CD4-positive, alpha-beta T cell treated with Interleukin-4 for 1 hour (primary cell): ENCODE measurements at places on chromosomes 6 and 20.

GRCh38 chr20:41408156-41408794 is 41.7 kb upstream of the EMILIN3 start:
- peak; percentile 12 for DNase-seq

DNA sequence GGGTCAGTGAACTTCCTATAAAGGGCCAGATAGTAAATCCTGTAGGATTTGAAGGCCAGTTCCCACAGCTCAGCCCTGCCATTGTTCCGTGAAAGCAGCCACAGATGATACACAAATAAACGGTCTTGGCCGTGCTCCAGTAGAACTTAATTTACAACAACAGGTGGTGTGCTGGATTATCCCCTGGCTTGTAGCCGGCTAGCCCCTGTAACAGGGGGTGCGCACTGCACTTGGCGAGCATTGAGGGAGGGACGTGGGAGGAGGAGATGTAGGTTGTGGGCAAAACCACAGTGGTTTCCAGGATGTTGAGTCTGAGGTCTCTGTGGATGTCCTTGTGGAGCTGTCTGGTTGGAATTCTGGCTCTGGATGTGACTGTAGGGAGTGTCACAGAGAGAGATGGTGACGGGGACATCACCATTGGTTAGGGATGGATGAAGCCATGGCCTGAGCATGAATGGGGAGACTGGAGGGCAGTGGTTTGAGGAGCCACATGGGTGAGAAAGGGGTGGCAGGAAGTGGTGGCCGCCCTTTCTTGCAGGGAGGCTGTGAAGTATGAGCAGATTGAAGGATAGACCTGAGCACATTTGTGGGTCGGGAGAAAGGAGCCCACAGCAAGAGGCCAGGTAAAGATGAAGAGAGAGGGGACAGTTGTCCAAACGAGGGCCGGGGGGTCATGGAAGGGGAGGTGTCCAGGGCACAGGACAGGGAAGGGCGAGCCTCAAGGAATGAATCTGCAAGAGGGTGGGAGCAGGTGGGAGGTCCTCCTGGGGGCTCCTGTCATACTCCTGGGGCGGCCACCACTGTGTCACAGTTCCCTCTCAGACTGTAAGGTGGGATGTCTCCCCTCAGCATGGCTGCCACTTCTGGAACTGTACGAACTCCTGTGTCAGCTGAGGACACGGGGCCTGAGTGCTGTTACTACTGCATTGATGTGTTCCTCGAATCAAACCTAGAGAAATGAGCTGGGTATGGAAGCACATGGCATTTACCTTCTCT is 53.6 kb downstream of the CDH26 start:
- DNase-seq: no peak

DNA sequence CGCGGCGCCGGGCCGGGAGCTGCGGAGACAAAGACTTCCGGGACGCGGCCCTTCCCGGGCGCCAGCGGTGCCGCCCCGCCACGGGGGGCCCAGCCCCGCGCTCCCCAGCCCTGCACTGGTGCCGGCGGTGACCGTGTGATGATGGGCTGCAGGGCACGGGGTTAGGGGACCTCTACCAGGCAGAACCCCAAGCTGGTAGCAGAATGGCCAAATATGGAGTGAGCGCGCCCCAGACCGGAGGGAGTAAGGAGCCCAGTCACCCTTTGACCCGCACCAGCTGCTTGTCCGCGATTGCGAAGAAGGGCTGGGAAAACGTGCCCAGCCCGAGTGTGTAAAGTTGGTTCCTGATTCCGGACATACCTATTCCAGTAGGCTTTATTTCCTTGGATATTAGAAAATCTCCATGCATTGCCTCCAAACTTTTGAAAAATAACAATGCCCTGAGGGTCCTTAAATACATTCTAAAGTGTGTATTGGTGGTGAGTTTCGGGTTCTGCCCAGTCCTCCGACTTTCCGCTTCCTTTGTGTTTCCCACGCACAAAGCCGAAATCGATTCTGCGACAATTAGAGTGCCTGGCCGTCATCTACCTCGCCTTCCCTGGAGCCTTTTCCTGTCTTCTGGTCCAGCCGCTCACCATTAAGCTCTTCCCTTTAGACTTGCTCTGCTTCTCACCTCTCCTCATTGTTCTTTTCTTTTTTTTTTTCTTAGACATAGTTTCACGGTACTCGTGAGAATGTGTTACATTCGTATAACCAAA is 1.1 kb downstream of the ABRACL start:
- peak; percentile 33 for DNase-seq

DNA sequence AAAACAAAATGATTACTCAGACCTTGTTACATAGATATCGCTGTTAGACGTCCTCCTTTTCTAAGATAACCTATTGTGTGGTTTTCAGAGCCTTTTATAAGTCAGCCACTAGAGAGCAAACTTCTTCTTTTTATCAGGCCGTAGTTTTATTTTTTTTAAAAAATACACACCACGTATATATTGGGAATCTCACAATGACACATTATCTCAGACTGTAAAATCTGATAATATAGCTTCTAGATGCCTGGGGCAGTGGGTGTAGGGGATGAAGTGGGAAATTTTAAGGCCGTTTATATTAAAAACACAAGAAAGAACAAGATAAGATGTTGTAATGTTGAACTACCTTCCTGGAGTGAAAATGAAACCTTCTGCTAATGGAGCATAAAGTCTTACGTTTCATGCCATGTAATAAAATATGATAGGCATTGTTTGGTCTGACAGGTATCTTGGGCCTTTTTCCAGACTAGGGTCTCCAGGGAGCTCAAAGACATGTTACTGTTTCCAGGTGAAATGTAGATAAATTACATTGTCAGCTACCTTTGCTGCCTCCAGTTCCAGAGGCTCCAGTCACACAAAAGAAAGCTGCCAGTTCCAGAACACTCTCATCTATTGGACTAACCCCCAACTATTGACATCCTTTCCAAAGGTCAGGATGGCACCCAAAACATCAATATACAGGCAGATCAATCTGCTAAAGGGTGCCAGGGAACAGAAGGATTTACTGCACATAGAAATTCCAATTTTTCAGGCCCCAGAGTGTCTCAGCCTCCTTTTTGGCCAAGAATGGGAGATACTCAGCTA is 130.2 kb upstream of the AKIRIN2 start:
- DNase-seq: no peak

GRCh38 chr6:33213166-33213988 is 5.1 kb downstream of the RING1 start:
- DNase-seq: no peak

- DNase-seq: no peak
These were observed 151.3 kb downstream of the RALGAPA2 start for GRCh38 chr20:20561172-20561571.

DNA sequence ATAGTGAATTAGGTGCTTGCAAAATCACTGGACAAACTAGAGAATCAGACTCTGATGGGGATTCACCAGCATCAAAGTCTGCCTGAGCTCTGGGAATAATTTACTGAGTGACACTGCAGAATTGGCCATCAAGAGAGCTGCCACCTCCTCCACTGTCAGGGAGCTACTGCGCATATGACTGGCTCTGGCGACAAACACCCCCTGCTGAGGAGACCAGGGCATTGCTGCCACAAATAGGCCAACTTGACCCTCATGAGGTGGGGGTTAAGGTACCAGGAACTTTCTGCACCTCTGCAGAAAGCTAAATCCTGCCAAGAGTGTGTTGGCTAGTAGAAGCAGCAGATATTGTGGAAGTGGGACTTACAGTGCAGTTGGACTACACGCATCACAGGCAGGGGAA is 88.0 kb downstream of the CDS2 start:
- DNase-seq: no peak

DNA sequence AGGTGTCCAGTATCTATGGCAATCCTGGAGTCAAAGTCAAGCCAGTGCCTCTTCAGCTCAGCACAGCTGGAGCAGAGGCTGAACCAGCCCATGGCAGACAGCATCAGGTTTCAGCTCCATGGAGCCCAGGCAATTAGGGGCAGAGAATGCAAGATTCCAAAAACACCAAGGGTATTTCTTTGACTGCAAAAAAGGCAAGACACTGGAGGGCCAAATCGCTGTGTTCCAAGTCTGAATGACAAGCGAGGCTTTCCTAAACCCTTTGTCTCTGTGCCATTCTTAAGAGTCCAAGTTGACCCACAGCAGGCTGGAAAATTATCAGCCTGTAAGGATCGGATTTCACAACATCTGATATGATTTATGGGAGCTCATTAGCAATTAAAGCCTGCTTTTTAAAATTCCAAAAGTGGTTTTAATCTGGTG is 49.7 kb upstream of the TGM3 start:
- no peak for DNase-seq

- DNase-seq: peak; percentile 60
These were observed 8.0 kb downstream of the MYLIP start for GRCh38 chr6:16136621-16137450.

GRCh38 chr6:160054913-160055312 is 66.7 kb upstream of the SLC22A1 start:
- DNase-seq: no peak

GRCh38 chr6:161837854-161838253 is 564.0 kb upstream of the AGPAT4 start:
- no peak for DNase-seq

DNA sequence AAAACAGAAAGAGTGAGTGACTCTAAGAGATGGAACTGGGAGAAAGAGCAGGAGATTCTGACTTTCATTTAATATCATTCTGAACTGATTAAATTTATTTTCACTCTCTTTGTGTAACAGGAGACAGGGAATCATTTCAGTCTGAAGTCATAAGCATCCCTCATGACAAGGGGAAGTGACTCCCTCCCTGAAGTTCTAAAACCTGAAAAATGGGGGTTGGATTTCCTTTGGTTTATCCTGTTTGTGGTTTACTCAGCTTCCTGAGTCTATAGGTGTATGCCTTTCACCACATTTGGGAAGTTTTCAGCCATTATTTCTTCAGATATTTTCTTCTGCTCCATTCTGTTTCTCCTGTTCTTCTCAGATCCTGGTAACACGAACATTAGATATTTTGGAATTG is 3.4 kb upstream of the FKBP1A start:
- no peak for DNase-seq

DNA sequence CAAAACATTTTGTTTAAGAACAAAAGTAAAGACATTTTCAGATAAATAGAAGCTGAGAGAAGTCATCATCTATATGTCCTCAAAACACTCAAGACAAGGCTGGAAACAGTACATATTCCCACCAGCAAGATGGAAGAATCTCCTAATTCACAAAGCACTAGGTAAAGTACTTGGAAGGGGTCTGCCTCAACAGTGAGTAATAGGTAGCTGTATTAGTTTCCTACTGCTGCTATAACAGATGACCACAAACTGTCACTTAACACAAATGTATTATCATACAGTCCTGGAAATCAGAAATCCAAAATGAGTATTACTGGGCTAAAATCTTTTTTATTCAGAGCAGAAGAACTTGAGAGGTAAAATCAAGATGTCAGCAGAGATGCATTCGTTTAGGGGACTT is 40.6 kb downstream of the ZKSCAN8 start:
- no peak for DNase-seq

DNA sequence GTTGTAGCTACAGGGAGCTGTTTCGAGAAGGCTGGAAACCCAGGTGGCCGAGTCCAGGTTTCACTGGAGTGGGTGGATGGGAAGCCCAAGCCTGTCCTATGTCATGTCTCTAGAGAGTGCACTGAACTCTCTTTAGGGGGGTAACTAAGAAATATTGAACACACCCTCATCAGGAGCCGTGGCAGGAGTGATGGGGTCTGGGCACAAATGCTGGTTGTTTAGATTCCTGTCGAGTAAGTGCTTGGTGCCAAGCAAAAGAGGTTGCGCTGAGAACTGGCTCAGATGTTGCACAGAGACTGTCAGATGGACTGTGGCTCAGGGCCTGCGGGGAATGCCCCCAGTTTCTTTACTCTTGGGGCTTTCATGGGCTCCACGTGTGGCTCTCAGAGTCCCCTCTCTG is 7.3 kb upstream of the FAM209A start:
- DNase-seq: no peak

DNA sequence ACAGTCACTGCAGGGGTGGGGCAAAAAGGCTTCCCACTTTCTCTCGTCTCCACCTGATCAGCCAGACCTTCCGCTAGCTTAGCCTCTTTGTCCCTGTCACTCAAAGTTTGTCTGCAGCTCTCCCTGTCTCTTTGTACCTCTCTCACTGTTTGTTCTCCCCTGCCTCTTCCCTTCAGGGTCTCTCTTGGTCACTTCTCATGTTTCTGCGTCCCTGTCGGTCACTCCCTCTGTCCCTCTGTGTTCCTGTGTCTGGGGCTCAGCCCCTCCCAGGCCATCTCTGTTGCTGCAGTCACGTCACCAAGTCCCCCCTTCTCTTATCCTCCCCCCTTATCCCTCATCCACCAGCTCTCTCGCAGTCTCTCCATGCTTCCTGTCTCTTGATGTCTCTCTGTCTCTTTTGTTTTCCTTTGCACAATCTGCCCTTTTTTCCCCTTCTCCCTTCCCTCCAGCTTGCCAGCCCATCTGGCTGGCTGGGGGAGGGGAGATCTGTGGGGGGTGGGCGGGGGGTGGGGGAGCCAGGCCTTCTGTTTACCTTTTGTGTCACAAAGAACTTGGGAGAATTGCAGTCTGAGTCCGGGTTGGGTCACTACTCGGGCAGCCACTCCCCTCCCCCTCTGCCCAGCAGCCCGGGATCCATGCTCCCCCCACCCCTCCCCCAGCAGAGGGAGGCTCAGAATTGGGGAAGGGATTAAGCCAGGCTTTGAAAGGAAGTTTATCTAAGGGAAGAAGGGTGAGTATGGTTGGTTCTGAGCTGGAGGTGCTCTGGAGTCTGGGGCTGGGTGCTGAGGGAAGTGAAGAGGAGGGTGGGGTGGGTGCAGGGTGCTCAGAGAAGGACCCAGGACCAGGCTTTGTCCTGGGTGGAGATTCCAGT is 32.3 kb downstream of the FOXP4 start:
- no peak for DNase-seq

GRCh38 chr6:130624046-130624445 is 203.2 kb upstream of the SMLR1 start:
- no peak for DNase-seq

GRCh38 chr20:43744151-43744611 is 17.4 kb upstream of the GTSF1L start:
- no peak for DNase-seq

GRCh38 chr6:128979071-128979470 is 96.1 kb downstream of the LAMA2 start:
- no peak for DNase-seq

DNA sequence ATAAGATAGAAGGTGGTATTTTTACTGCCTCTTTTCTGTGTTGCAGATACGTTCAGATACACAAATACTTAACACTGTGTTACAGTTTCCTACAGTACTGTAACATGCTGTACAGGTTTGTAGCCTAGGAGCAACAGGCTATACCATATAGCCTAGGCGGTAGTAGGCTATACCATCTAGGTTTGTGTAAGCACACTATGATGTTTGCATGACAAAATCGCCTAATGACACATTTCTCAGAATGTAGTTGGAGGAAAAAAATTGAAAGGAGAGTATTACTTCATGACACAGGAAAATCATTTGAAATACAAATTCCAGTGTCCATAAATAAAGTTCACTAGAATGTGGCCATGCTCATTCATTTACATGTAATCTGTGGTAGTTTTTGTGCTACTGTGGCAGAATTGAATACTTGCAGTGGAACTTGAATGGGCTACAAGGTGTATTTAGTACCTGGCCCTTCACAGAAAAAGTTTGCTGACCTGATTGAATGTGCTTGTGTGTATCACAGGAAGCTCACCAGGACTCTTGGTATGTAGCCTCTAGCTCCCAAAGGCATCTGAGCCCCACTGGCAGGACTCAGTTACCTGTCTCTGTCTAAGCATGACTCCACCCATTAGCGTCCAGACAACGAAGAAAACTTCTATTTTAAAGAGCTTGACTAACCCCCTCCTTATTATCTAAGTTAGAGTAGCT is 18.8 kb downstream of the TOP1 start:
- no peak for DNase-seq
